ENCODE measurements at places on chromosomes 7 and 10.
A peak's percentile ranks its signal among the peaks of the same experiment; 100 is the strongest.

- no peaks in the 10 kb centered on the region for H3K36me3 ChIP-seq
- H3K27me3 ChIP-seq, result no peaks in the 10 kb centered on the region
- no peak overlapping the region for H3K4me3 ChIP-seq
- no peak for DNase-seq
- peak overlapping the region; percentile 85 for H3K27ac ChIP-seq
Observed at GRCh38 chr7:137981668-137982067, 20.2 kb downstream of the CREB3L2 start.

- no peak overlapping the region for H3K27ac ChIP-seq
- no peak for DNase-seq
- no peak overlapping the region for H3K4me3 ChIP-seq
Observed at GRCh38 chr7:130395421-130395820, 15.1 kb downstream of the CPA1 start.

GRCh38 chr7:79997345-79997744, 137.3 kb upstream of the GNAI1 start:
- no peak overlapping the region for H3K4me3 ChIP-seq
- no peak overlapping the region for H3K27ac ChIP-seq
- H3K27me3 ChIP-seq, result no peaks in the 10 kb centered on the region
- DNase-seq, result no peak

GRCh38 chr7:46468753-46469356, 547.8 kb upstream of the IGFBP3 start:
- H3K27ac ChIP-seq, result no peak overlapping the region
- no peaks in the 10 kb centered on the region for H3K36me3 ChIP-seq
- no peaks in the 10 kb centered on the region for H3K4me1 ChIP-seq
- DNase-seq, result peak; percentile 7

DNA sequence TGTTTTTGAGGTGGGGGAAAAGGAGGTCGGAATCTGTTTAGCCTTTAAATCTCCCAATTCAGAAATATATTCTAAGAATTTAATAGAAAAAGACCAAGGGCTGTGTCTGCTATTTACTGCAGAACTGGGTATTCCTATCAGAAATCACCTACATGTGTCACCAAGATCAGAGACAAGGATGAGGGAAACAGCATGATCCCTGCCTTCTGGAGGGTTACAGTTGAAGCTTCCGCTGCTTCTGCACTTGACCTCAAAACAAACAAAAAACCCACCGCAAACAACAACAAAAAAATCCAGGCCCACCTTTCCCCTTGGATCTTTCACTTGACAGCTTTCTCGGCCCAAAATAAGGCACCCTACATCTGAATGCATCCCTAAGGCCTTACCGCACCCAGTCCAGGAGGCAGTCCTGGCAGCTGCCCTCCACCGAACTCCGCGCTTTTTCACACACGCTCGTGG, 750 bp upstream of the CDK14 start:
- H3K36me3 ChIP-seq, result no peaks in the 10 kb centered on the region
- no peak for DNase-seq
- H3K4me1 ChIP-seq, result peaks cover 12% of the 10 kb centered on the region
- peak overlapping the region; percentile 82 for H3K27ac ChIP-seq

- H3K27ac ChIP-seq, result peak overlapping the region; percentile 40
- peaks cover 51% of the 10 kb centered on the region for H3K4me1 ChIP-seq
- no peaks in the 10 kb centered on the region for H3K27me3 ChIP-seq
- peaks cover 9% of the 10 kb centered on the region for H3K36me3 ChIP-seq
- DNase-seq, result no peak
Observed at GRCh38 chr10:5434017-5434753, 21.8 kb downstream of the NET1 start.

GRCh38 chr10:593016-593415, 96.5 kb downstream of the DIP2C start:
- no peak for DNase-seq
- H3K4me3 ChIP-seq, result no peak overlapping the region
- peaks cover 33% of the 10 kb centered on the region for H3K4me1 ChIP-seq
- H3K27me3 ChIP-seq, result no peaks in the 10 kb centered on the region
- peak overlapping the region; percentile 11 for H3K27ac ChIP-seq

- no peaks in the 10 kb centered on the region for H3K4me1 ChIP-seq
- H3K27ac ChIP-seq, result no peak overlapping the region
- no peaks in the 10 kb centered on the region for H3K36me3 ChIP-seq
- DNase-seq, result no peak
- H3K27me3 ChIP-seq, result no peaks in the 10 kb centered on the region
- H3K4me3 ChIP-seq, result no peak overlapping the region
Observed at GRCh38 chr7:115574681-115575291, 455.8 kb downstream of the TFEC start.

- no peaks in the 10 kb centered on the region for H3K27me3 ChIP-seq
- H3K36me3 ChIP-seq, result peaks cover 31% of the 10 kb centered on the region
- H3K4me1 ChIP-seq, result no peaks in the 10 kb centered on the region
- H3K4me3 ChIP-seq, result no peak overlapping the region
- peak overlapping the region; percentile 4 for H3K27ac ChIP-seq
Observed at GRCh38 chr10:70551466-70551865, 51.1 kb downstream of the PRF1 start.

DNA sequence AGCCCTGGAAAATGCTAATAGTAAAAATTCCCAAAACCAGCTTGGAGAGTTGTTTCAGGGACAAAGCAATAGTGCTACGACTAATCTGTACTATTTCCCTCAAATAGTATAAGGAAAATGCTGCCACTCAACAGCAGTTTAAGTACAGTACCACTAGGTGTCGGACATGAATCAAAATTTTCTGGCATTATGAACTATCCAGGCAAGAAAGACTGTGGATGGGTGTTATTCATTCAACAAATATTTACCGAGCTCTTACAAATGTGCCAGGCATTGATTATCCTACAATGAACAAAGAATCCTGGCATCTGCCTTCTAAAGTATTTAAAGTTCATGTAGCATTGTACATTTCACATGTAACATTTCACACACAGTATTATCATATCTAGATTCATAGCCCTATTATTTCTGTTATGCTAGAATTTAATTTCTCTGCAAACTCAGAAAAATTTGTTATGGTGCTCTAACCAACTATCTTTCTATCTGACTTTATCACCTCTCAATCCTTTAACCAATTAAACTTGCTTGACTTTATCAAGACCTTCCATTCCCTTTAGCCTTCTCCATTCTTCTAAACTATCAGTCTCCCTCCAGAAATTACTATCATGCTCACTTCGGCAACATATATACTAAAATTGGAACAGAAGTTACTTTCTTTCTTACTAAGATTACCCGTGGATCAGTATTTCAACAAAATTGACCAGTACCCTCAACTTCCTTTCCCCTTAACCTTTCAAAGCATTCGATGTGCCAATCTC, 80.6 kb downstream of the ARHGAP21 start:
- no peaks in the 10 kb centered on the region for H3K4me1 ChIP-seq
- H3K27me3 ChIP-seq, result no peaks in the 10 kb centered on the region
- no peak overlapping the region for H3K4me3 ChIP-seq

DNA sequence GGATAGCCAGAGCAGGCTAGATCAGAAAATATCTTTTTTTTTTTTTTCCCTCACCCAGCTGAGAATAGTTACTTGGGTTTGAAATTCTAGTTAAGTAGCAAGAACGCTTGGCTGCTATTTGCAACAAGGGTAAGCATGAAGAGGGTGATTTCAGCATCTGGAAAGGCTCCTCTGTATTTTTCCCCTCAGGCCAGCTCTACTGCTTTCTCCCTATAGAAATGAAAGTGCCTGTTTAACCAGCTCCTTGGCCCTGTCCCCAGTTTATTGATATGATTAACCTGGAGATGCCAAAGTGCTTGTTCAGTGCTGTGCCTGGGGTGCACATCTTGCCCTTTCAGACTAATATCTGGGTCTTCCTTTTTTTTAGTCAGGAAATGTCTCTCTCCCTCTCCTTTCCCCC, 37.1 kb downstream of the AP3M1 start:
- no peaks in the 10 kb centered on the region for H3K27me3 ChIP-seq
- H3K27ac ChIP-seq, result no peak overlapping the region
- peaks cover 98% of the 10 kb centered on the region for H3K36me3 ChIP-seq

- no peak overlapping the region for H3K4me3 ChIP-seq
- no peak overlapping the region for H3K27ac ChIP-seq
- H3K4me1 ChIP-seq, result no peaks in the 10 kb centered on the region
Observed at GRCh38 chr7:1677206-1678080, 7.4 kb downstream of the ELFN1 start.

DNA sequence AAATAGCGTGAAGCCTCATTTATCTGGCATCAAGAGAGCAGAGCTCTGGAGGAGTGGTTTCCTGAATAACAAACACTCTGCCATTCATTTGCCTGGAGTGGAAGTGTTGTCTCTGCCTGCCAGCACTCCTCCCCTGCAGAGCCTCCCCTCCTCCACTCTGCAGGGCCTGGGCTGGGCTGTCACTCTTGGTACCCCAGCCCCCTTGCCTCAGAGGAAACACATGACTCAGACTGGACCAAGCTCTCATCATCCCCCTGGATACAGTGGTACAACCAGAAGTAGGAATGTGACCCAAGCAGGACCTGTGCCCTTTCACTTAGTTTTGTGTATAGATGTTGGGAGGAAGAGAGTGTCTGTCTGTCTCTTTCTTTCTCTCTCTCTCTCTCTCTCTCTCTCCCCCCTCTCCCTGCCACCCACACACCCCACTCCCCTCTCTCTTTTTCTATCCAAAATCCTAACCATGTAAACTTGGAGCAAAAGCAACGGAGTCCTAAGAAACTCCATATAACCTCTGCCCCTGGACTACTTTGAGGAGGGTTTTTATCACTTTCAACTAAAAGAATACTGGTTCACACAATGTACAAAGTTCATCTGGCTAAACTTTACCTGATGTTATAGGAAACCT, 43.9 kb downstream of the DOCK4 start:
- H3K27me3 ChIP-seq, result no peaks in the 10 kb centered on the region
- no peak overlapping the region for H3K27ac ChIP-seq

DNA sequence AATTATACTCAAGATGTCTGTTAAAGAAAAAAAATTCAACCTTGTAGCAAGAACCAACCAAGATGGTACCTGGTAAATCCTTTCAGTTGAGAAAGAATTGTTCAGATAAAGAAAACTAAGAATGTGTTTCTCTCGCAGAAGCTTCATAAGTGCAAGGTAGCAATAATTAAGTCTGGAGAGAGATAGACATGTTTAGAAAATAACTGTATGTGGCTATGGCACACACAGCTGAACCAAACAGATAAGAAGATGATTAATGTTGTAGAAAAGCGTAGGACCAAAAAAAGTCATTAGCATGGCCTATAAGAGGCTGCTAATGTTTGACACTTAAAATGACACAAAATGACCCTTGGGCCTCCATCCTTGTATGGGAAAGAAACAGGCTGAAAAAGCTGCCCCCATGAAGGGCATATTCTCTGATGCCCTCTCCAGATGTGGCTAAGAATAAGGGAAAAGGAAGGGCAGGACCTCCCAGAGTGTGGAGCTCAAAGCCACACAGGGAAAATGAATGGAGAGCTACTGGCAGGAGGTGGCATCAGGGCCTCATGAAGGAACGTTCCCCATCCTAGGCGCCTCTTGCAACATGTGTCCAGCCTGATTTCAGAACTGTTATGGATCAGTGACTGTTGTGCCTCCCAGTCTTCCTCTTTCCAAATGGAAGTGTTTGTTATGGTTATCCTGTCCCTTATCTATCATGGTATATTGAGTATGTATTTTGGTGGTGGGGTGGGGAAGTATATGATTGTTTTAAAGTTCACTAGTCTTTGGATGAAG, 30.7 kb downstream of the TLL2 start:
- H3K4me3 ChIP-seq, result no peak overlapping the region
- H3K36me3 ChIP-seq, result no peaks in the 10 kb centered on the region
- no peak for DNase-seq
- H3K27ac ChIP-seq, result no peak overlapping the region
- no peaks in the 10 kb centered on the region for H3K27me3 ChIP-seq
- H3K4me1 ChIP-seq, result no peaks in the 10 kb centered on the region

DNA sequence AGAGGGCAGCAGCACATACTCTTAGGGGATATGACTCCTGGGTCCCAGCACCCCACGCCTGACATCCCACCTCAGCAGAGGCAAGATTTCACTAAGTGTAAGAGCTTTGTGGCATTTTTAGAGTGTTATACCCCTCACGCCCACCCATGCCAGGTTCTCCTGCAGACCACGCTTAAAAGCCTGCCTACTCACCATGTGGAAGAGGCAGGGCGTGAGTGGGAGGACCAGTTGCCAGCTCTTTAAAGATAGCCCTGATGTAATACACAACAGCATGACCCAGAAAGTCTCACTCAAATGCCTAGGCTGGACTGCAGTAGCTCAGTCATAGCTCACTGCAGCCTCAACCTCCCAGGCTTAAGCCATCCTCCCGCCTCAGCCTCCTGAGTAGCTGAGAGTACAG, 44.4 kb upstream of the CELF2 start:
- DNase-seq, result no peak
- no peaks in the 10 kb centered on the region for H3K27me3 ChIP-seq
- no peak overlapping the region for H3K4me3 ChIP-seq
- H3K36me3 ChIP-seq, result no peaks in the 10 kb centered on the region

GRCh38 chr7:106283501-106283830, 1.3 kb downstream of the NAMPT start:
- peak overlapping the region; percentile 75 for H3K4me3 ChIP-seq
- H3K36me3 ChIP-seq, result no peaks in the 10 kb centered on the region
- peak overlapping the region; percentile 99 for H3K27ac ChIP-seq
- peaks cover 63% of the 10 kb centered on the region for H3K4me1 ChIP-seq

DNA sequence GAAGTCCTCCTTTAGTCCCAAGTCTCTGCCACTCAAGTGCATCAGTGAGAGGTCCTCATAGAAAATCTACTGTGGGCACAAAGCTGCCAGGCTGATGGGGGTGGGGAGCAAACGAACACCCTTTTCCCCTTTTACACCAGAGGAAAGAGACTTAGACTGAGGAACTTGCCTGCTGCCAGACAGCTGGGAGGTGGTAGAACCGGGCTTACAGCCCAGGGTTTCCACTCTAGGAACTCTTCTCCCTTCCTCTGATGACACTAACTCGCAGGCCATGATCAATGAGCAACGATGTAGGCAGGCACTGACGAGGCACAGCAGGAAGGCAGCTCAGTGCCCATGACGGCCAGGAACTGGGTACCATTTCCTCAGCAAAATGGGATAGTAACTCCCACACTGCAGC, 11.0 kb upstream of the SH2D4B start:
- peaks cover 32% of the 10 kb centered on the region for H3K4me1 ChIP-seq
- no peak overlapping the region for H3K4me3 ChIP-seq
- DNase-seq, result no peak

DNA sequence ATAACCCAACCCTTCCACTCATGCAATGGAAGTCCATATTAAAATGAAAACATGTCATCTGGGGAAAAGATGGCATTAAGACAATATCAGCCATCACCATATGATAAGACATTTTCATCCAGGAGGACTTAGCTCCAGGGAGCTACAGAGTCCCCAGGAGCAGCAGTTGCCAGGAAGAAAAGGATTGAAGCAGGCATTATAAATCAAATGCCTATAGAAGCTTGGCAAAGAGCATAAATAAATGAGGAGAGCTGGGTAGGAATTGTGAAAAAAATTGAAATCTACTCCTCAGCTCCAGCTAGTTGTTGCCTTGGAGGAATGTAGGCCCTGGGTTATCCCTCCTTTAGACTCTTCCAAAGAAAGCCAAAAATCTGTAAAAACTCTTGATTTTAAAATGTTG, 42.5 kb downstream of the FAM13C start:
- no peak overlapping the region for H3K4me3 ChIP-seq
- H3K4me1 ChIP-seq, result peaks cover 25% of the 10 kb centered on the region
- no peak for DNase-seq
- H3K27ac ChIP-seq, result no peak overlapping the region

- H3K27ac ChIP-seq, result no peak overlapping the region
- H3K4me3 ChIP-seq, result no peak overlapping the region
- no peaks in the 10 kb centered on the region for H3K36me3 ChIP-seq
- H3K27me3 ChIP-seq, result no peaks in the 10 kb centered on the region
Observed at GRCh38 chr10:1160561-1161314, 104.6 kb downstream of the WDR37 start.

GRCh38 chr7:80623503-80624252, 14.8 kb upstream of the CD36 start:
- no peaks in the 10 kb centered on the region for H3K27me3 ChIP-seq
- H3K27ac ChIP-seq, result no peak overlapping the region
- H3K4me3 ChIP-seq, result no peak overlapping the region
- H3K36me3 ChIP-seq, result no peaks in the 10 kb centered on the region
- H3K4me1 ChIP-seq, result no peaks in the 10 kb centered on the region
- no peak for DNase-seq

All from stomach (tissue), 19 donors.